ENCODE measurements at places on chromosomes 3 and 15.

DNA sequence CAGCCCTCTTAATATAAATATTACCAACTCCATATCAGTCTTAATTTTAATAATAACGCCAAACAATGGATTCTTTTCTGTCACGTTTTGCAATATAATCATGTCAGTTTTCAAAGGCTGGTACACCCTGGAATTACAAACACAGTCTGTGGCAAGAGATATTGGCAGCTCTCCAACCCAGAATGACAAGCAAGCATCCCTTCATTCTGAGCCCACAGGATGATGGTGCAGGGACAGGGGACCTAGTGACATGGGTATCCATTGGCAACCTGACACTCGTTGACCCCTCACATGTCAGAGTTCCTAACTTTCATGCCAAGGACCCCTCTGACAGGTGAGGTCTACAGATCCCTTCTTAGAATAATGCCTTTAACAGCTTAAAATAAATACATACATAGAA is 154.5 kb upstream of the TSC22D2 start:
- no peak for DNase-seq

GRCh38 chr15:67208396-67208795 is 46.1 kb downstream of the AAGAB start:
- DNase-seq: no peak

- DNase-seq: no peak
Measured at GRCh38 chr3:97975466-97975865, 3.2 kb upstream of the RIOX2 start.

GRCh38 chr3:149625795-149626194 is 32.0 kb downstream of the WWTR1 start:
- no peak for DNase-seq

- DNase-seq: no peak
Measured at GRCh38 chr3:10219737-10220136, 28.5 kb upstream of the TATDN2 start.

DNA sequence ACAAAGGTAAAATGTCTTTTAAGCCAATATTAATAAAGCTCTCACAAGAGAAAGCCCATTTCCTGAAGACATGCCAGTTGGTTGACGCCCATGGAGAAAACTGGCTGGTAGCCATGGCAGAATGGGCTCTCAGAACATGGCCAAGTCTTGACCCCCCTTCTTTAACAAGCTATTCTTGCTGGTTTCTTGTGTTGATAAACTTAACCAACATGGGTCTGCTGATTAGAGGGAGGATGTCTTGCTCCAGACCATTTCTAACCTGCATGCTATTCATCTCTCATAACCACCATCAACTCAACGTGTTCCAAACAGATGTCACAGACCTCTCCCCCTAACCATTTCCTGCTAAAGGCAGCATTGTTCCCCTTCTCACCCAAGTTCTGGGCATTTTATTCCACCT is 25.7 kb downstream of the NTRK3 start:
- no peak for DNase-seq

DNA sequence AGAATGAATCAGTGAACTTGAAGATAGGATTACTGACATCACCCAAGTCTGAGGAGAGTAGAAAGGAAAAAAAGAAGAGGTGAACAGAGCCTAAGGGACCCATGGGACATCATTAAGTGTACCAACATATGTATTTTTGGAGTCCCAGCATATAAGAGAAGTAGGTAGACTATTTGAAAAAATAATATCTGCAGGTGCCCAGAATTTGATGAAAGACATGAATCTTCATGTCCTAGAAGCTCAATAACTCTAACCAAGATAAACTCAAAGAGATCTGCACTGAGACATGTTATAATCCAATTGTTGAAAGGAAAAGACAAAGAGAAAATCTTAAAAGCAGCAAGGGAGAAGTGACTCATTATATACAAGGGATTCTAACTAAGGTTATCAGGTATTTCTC is 39.0 kb downstream of the SPESP1 start:
- no peak for DNase-seq

- DNase-seq: no peak
Measured at GRCh38 chr3:71858503-71859122, 73.7 kb upstream of the PROK2 start.

DNA sequence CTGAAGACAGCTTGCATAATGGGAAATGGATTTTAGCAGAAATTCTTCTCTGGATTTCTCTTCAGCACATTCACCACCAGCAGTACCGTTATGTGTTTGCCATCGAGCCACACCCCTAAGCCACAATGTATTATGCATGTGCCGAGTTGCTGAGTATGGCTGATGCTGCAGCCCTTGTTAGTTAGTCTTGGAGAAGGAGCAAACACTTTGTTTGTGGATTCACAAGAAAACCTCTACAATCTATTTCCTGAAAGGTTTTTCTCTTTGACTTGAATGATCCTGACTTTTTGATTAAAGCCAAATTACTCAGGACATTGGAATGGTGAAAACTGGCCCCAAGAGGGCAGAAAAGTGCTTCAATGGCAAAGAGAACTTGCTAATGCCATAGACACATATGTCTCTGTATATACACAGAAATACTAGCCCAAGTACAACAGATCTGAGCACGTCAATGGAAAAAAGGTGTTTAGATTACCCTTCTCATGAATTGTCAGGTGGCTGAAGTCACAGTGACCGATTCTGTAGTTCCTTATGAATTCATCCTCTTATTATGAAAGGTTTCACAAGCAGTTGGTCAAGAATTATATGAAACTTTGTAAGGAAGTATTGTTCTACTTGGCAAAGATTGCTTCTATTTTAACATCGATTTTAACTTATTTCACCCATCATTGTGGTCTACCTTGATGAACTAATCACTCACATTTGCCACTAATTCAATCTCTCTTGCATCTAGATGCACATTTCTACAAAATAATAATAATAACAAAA is 103.0 kb downstream of the P3H2 start:
- no peak for DNase-seq

Measured in brain pericyte (primary cell).